ENCODE measurements at places on chromosomes 2 and 18. TPM values are rescaled to one million over a fixed set of nuclear protein-coding genes. Genes with fewer than 3 reads are reported as not detected.

GRCh38 chr2:101047075-101047766, 45.1 kb downstream of the RPL31 start:
- no peaks in the 10 kb centered on the region for H3K36me3 ChIP-seq
- no peaks in the 10 kb centered on the region for H3K4me1 ChIP-seq
- no peak overlapping the region for H3K27ac ChIP-seq
- no peak overlapping the region for H3K4me3 ChIP-seq
- no peak for DNase-seq
- peaks cover 3% of the 10 kb centered on the region for H3K27me3 ChIP-seq

- peaks cover 13% of the 10 kb centered on the region for H3K27me3 ChIP-seq
- H3K27ac ChIP-seq: no peak overlapping the region
- peak overlapping the region; percentile 80 for H3K4me3 ChIP-seq
- no peaks in the 10 kb centered on the region for H3K36me3 ChIP-seq
- no peak for DNase-seq
- H3K4me1 ChIP-seq: peaks cover 19% of the 10 kb centered on the region
Measured at GRCh38 chr18:36186461-36187192, 670 bp upstream of the MOCOS start.

Gene KIF1A
- total RNA-seq: not detected

GRCh38 chr2:45992741-45993475, 304.3 kb upstream of the EPAS1 start:
- no peak for DNase-seq
- H3K4me3 ChIP-seq: no peak overlapping the region
- H3K27ac ChIP-seq: no peak overlapping the region
- H3K27me3 ChIP-seq: no peaks in the 10 kb centered on the region

Measured in CD4-positive, alpha-beta T cell (primary cell).